ENCODE measurements at places on chromosomes 4 and X.

DNA sequence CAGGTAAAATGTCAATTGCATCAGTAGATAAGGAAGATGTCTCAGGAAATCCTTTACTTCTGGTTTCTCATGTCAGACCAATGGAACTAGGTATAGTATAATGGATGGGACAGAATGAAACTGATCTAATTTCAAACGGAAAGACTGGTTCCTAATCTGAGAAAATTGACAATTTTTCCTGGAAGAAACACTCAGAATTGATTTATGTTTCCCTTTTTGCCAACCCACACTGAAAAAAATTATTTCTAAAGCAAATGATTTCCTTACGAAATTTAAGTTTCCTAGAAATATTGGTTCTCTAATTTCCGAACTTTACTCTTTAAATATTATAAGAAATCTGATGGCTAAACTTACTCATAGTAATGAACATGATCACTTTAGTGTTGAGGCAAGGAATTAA, 19.1 kb downstream of the PPAT start:
- peaks cover 5% of the 10 kb centered on the region for H3K4me1 ChIP-seq
- no peak overlapping the region for H3K27ac ChIP-seq
- no peak for DNase-seq
- no peaks in the 10 kb centered on the region for H3K36me3 ChIP-seq
- no peak overlapping the region for H3K4me3 ChIP-seq
- H3K27me3 ChIP-seq = no peaks in the 10 kb centered on the region

DNA sequence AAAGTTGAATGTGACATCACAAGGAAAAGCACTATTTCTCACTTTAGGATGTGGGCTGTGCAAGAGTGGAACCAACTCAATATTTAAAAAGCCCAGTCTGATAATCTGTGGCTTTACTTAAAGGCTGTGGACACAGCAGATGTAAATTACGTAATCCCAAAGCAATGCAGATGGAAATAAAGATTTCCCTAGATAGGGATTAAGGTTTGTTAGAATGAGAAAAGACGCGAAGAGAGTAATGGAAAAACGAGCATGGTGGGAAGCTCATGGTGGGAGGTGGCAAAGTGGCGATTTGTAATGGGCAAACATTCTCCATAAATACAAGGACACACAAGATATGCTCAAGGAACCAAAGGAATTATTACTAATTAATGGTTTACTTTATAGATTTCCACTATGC, 985.5 kb downstream of the FSTL5 start:
- H3K27me3 ChIP-seq = no peaks in the 10 kb centered on the region
- DNase-seq = no peak
- H3K4me3 ChIP-seq = no peak overlapping the region
- no peaks in the 10 kb centered on the region for H3K4me1 ChIP-seq

GRCh38 chr4:128291096-128291495, 3.5 kb upstream of the PGRMC2 start:
- peaks cover 16% of the 10 kb centered on the region for H3K4me1 ChIP-seq
- no peak overlapping the region for H3K4me3 ChIP-seq
- no peaks in the 10 kb centered on the region for H3K36me3 ChIP-seq
- H3K27me3 ChIP-seq = no peaks in the 10 kb centered on the region

DNA sequence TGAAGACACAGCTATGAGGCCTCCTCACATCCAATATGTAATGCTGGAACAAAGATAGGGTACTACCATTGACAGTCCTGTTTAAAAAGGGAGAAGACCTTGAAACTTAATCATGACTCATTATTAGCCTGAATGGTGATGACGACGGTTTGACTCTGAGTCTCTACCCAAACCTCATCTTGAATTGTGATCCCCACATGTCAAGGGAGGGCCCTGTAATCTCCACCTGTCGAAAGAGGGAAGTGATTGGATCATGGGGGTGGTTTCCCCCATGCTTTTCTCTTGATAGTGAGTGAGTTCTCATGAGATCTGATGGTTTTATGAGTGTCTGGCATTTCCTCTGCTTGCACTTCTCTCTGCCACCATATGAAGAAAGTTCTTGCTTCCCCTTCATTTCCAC, 395.3 kb upstream of the CPEB2 start:
- no peaks in the 10 kb centered on the region for H3K36me3 ChIP-seq
- no peak overlapping the region for H3K27ac ChIP-seq

DNA sequence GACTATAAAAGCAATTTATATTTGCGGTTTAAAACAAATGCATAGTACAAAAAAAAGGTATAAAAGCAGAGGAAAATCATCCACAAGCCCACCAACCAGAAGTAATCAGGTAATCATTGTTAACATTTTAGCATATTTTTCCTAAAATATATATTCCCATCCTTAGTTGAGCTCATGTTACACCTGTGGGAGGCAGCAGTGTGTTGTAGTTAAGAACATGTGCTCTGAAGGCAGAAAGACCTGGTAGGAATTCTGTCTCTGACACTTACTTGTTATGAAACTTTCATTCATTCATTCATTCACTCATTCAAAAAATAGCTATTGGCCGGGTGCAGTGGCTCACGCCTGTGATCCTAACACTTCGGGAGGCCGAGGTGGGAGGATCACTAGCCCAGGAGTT, 15.4 kb upstream of the CDKL5 start:
- H3K4me3 ChIP-seq = no peak overlapping the region
- DNase-seq = no peak
- no peaks in the 10 kb centered on the region for H3K27me3 ChIP-seq
- H3K4me1 ChIP-seq = no peaks in the 10 kb centered on the region
- no peak overlapping the region for H3K27ac ChIP-seq
- no peaks in the 10 kb centered on the region for H3K36me3 ChIP-seq

Measured in naive B cell (primary cell).